ENCODE measurements at places on chromosomes 2 and 18. TPM values are rescaled to one million over a fixed set of nuclear protein-coding genes. Genes with fewer than 3 reads are reported as not detected.

GRCh38 chr2:66957677-66958076, 439.5 kb upstream of the ETAA1 start:
- no peak for DNase-seq

DNA sequence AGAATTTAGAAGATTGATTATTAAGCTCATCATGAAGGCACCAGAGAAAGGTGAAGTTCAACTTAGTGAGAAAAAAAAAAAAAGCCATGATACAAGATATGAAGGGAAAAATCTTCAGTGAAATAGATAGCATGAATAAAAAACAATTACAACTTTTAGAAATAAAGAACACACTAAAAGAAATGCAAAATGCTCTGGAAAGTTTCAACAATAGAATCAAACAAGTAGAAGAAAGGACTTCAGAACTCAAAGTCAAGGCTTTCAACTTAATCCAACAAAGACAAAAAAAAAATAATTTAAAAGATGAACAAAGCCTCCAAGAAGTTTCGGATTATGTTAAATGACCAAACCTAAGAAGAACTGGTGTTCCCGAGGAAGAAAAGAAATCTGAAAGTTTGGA, 105.5 kb downstream of the GRB14 start:
- no peak for DNase-seq

DNA sequence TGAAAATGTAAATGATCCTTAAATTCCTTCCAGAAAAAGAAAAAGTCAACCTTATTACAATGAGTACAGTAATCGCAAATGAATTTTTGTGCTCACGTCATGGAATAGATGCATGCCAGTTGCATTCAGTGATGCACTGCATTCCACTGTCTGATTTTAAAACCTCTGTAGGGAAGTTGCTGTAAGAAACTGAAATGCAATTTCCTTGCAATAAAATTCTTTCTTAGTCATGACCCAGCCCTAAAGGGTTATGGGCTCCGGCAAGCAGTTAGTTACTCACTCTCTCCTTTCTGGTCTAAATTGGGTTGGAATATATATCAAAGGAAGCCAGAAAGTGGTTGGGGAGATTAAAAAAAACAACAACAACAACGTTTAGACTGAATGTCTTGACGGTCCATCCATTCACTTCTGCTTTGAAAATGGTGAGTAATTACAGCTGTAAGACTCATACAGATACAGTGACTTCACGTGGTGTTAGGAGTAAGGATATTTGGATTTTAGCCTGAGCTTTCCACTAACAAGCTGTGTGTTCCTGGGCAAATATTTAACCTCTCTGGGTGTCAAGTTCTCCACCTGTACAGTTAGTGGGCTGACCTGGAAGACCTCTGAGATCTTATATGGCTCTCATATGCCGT, 8.6 kb upstream of the RND3 start:
- no peak for DNase-seq

DNA sequence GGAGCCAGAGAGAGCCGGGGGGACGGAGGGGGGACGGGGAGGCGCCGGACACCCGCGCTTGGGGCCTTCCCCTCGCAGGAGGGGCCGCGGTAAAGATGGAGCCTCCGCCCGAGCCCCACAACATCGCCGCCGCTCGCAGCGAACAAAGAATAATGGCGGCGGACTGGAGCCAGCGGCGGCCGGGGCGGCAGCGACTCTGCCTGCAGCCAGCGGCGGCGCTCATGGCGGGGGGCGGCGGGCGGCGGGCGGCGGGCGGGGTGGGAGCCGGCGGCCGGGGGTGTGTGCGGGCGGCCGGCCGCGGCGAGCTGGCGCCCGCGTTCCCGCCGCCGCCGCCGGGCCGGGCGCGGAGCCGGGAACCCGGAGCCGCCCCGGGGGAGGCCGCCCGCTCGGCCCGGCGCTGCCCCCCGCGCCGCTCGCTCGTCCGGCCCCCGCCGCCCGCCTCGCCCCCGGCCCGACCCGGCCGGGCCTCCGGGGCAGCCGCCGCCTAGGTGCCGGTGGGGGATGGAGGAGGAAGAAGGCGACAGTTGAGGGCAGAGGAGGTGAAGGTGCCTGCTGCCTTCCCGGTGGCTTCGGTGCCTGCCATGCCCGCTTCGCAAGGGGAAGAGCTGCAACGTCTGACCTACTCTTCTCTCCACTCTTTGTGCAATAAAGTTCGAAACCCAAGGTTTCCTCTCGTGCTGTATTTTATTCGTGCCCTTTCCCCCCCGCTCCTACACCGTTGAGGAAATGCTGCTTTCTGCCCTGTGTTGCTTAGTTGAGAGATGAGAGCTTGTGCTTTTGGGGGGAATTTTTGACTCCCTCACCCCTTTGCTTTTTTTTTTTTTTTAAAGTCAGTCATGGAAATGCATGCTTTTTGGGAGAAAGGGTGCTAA, 634 bp downstream of the CREB1 start:
- DNase-seq: peak; percentile 59

GRCh38 chr2:239337877-239338484, 62.8 kb downstream of the HDAC4 start:
- DNase-seq: no peak

DNA sequence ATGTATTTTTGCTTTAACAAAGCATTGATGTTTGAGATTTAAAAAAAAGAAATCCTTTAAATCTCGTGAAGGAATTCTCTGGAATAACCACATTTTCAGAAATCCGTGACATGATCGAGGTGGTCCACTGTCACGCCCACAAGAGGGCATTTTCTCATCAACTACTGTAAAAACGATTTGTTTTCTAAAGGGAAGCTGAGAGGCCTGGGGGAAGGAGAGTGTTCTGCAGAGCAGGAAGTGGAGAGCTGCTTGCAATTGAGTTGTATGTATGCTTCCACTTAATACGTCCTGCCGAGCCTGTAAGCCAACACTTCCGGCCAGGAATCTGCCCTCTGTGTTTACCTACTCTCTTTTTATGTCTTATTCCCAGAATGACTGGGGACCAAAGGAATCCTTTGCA, 19.4 kb downstream of the KLHL29 start:
- DNase-seq: no peak

GRCh38 chr2:42092084-42092996, 44.5 kb downstream of the PKDCC start:
- no peak for DNase-seq

DNA sequence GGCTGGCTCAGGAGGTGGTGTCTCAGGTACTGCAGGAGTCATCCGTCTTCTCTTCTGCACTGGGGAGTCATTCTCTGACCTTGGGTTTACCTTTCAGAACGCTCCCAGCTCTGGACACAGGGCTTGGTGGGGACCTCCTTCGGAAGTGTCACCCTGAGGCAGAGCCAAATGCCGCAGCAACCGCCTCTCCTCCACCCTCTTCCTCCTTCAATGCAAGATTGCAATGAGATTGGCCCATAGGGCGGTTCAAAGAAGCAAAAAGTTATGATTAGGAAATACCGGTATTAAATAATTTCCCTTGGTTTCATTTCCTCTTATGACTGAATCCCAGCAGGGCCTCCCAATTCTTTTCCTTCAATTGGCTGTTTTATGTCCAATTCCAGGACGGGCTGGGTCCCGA, 178.8 kb downstream of the ACKR3 start:
- no peak for DNase-seq

- no peak for DNase-seq
Observed at GRCh38 chr18:79744625-79745024, 53.1 kb upstream of the KCNG2 start.

DNA sequence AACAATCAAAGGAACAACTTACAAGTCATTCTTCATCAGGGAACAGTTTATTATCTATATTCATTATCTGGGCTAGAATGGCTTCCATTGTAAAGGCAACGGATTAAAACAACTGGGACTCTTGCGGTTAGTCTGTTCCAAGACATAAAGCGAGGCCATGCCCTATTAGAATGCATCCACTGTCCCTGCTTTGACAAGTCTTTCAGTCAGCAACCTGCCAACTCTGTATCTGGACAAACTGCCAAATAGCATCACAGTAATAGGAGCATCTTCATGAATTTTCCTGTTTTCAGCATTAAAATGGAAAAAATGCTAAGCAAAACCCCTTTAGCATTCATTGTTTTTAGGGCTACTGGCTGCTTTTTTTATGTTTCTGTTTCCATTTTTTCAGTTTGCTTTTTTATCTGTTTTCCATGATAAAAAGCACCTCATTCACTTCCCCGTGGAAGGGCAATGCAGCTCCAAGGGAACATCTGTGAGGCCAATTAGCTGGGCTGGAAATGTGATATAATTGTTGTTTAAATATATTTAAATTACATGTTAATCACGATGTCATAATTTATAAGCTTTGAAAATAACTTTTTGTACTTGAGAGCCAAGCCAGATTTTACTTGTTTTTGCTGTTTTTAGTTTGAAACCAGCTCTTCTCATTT, 834.3 kb downstream of the CPS1 start:
- DNase-seq: no peak

DNA sequence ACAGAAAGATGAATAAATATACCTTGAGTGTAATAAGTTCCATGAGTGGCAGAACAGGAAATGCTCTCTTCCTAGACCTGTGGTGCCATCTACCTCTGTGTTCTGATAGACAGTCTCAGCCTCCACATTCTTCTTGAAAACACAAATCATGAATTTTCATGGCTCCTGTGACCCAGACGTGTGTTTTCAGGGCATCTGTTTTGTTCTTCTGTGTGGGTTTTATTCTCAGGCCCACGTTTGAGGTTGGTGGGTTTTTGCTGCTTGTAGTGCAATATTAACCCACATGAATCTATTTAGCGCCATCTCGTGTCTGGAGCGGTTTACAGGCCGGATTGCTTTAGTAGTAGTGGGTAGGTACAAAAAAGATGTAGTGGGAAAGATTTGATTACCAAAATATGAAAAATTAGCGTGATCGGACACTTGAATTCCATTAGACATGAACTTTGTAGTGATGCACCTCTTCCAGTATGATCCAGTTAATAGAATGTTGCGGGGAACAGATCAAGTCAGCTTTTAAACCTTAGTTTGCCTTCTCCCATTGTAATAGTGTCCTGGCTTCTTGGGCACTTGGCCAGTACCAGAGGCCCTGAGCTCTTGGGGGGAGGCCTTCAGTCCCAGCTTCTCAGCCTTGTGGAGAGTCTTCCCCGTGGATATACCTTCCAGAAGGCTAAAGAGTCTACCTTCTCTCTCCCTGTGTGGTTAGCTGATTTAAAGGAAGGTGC, 256.5 kb downstream of the TPGS2 start:
- DNase-seq: peak; percentile 28

DNA sequence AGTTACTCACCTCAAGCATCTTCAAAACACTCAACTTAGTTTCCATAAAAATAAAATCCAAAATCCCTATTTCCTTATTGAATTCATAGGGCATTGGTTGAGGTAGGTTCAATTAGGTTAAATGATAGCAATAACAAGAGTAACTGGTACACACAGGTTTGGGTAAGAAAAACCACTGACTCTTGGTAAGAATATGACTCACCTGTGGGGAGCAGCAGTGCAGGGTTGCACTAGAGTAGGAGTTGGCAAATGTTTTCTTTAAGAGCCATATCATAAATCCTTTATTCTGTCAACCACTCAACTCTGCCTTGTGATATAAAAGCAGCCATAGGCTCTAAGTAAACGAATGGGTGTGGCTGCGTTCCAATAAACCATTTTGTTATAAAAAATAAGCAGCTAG, 71.4 kb upstream of the CDH20 start:
- no peak for DNase-seq

GRCh38 chr18:58545338-58546296, 83.3 kb downstream of the ALPK2 start:
- no peak for DNase-seq

DNA sequence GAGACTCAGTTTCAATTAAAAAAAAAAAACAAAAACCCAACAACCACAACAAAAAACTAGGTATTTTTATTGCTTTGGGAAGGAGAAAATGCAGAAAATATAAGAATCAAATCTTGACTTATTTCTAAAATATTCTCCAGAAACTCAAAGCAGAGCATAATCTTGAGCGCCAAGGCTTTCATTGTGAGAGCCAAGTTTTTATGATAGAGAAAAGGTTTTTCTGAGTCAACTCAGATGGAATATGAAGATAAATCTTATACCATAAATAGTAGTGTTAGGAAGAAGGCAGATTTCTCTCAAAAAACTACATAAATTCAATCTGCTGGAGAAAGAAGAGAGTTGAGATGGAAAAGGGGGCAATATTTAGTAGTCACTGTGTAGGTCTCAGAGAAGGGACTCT, 121.2 kb upstream of the OSR1 start:
- no peak for DNase-seq

- DNase-seq: no peak
Observed at GRCh38 chr2:158815166-158815565, 20.0 kb downstream of the DAPL1 start.

DNA sequence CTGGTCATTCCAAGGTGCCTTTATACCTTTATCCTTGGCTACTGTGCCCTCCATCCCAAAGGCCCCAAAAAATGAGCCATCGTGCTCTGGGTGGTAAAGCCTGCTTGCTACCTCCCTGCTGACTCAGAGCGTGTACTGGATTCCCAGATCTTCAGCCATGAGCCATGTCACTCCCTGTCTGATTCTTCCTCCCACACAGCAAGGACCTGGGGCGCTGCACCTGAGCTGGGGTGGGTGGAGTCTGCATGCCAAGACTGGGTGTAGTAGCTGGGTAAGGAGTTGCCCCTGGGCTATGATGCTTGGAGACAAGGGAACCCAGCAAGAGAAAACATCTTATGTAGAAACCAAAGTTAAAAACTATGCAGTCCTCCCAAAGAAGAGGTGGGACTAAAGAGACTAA, 37.2 kb upstream of the APCDD1 start:
- DNase-seq: no peak

Gene GBX2
- total RNA-seq: not detected

Gene ZSWIM2
- total RNA-seq: not detected

Gene CD302
- 0.55 TPM for total RNA-seq

Gene ING5
- total RNA-seq: 35.7 TPM

Gene NEU4
- 0.31 TPM for total RNA-seq

Gene SERPINB5
- total RNA-seq: not detected

Gene NEB
- total RNA-seq: 0.14 TPM

Gene LYG1
- 1.2 TPM for total RNA-seq

Gene PDE11A
- total RNA-seq: not detected
